CD14-positive monocyte (primary cell): ENCODE measurements at places on chromosomes 1 and 21.

DNA sequence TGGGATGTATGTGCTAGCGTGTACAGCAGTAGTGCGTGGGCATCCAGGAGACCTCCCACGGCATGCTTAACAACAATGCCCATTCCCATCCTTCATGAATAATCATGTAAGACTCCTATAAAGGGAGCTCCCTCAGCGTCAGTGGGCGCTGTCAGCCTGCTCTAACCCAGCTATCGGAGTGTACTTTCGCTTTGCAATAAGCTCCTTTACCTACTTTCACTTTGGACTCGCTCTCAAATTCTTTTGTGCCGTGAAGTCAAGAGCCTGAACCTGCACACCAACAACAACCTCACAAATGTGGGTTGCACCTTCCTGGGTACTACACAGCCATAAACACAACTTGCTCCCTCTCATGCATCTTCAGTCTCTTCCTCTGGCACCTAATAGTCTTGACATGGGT lies 114.8 kb upstream of the PAXBP1 start:
- no peak for DNase-seq

GRCh38 chr1:6094246-6094645 lies 48.6 kb downstream of the KCNAB2 start:
- no peak for DNase-seq

GRCh38 chr1:41241354-41241748 lies 755 bp downstream of the SCMH1 start:
- peak; percentile 26 for DNase-seq

DNA sequence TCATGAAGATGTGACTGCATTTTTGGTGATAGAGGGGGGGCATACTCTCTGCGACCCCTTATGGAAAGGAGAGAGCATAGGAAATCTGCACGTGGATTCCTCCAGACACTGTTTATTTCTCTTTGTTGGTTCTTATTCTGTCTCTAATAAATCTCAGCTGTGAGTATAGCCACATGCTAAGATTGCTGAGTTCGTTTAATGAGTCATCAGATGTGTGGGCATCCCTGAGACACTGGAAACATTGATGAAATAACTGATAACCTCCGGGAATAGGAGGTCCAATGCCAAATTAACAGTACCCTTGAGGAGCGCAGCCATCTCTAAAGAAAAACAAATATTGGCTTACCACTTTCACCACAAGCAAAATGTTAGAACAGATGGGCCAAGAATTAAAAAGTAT lies 880.2 kb upstream of the NEGR1 start:
- DNase-seq, result no peak

DNA sequence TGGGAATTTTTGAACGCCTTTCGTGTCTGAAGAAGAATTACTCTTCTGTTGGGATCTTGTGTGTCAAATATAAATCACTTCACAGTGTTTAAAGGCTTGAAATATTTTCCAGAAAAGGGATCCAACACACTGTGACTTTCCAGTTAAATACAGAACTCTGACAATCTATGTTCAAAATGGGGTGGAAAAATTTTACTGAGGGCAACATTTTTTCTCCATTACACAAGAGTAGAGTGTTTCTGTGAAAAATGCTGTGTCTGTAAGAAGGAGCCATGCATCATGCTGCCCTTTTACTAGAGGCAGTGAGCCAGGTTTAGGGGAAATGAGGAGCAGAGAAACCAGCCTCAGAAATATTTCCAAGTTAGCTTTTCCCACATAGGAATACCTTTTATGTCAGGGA lies 86.5 kb downstream of the VPS13D start:
- no peak for DNase-seq

- DNase-seq, result peak; percentile 76
Observed at GRCh38 chr1:206930210-206930798, 8.6 kb upstream of the FCMR start.

GRCh38 chr1:186144505-186144904 lies 230.5 kb downstream of the TPR start:
- DNase-seq, result peak; percentile 71

DNA sequence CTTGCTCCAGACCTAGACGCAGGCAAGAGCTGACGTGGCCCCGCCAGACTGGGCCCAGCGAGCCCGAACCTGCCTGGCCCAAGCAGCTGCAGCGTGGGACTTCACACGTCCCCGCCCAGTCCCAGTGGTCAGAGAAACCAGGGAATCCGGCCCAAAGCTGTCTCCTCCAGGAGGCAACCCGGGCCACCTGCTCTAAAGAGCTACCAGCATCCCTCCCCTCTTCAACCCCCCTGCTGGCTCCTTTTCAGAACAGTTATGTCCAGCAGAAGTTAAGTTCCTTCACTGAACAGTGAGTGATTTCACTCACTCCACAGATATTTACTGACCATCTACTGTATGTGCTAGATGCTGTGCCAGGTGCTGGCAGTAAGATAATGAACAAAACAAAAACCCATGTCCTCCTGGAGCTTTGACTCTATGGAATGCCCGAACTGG lies 2.1 kb upstream of the EFNA1 start:
- no peak for DNase-seq

GRCh38 chr1:241985787-241986186 lies 13.1 kb downstream of the MAP1LC3C start:
- peak; percentile 19 for DNase-seq

- DNase-seq, result peak; percentile 42
Observed at GRCh38 chr21:45309069-45309986, 21.6 kb upstream of the POFUT2 start.

DNA sequence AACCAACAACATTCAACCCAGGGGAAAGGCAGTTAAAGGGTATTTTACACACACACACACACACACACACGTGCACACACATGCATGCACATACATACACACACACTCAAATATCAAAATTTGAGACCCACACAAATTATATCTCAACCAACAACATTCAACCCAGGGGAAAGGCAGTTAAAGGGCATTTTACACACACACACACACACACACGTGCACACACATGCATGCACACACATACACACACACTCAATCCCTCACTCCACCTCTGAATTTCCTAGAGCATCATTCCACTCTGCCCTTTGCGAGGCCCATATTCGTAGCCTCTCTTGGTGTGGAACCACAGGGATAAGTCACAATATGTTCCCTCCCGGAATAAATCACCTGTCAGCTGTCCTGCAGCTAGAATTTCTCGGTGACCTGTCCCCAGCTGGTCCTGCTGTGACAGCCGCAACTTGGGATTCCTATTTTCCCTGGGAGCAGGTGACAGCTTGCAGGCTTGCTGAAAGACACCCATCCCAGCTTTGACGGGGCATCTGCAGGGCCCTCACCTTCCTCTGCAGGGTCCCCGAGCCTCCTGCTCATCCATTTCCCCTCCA lies 122.7 kb downstream of the PSMG1 start:
- DNase-seq, result no peak

GRCh38 chr1:245121523-245121922 lies 33.3 kb upstream of the KIF26B start:
- DNase-seq, result no peak

GRCh38 chr21:44881198-44881872 lies 7.8 kb upstream of the PTTG1IP start:
- peak; percentile 18 for DNase-seq

GRCh38 chr1:32997381-32997891 lies 32.8 kb upstream of the RNF19B start:
- DNase-seq, result peak; percentile 71
